ENCODE measurements at places on chromosomes 13 and 19.

DNA sequence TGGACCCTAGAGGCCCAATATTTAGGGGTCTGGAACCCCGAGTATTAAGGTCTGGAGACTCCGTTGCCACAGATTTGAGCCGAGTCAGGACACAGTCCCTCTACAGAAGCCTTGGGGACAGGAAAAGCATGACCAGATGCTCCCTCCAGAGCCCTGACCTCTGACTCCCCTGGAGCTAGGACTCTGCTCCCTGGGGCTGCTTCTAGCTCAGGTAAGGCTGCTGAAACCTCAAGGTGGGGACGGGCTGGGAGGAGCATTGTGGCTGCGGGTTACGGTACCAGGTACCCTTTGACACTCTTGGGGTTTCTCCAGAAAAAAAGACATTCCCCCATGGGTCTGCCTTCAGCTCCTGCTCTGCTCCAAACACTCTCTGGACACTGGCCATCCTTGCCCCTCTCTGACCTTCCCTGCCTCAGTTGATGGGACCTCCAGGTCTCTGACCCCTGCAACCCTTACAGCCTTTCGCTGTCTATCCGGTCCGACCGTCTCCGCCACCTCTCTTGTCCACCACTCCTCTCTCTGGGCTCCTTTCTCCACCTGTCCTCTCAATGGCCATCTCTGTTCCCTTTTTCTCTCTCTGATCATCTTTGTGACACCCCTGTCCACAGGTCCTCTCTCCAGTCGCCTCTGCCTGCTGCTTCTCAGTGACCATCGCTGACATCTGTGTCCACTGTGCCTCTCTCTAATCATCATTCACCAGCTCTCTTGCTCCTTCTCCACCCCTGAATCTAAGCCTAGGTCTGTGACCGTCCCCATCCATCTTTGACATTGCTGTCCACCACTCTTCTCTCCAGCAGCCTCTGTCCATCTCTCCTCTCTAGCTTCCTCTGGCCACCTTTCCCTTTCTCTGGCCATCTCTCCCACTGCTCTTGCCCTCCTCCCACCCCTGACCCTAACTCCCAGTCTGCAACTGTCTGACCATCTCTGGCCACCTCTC is 1.4 kb downstream of the LRFN3 start:
- DNase-seq = no peak

DNA sequence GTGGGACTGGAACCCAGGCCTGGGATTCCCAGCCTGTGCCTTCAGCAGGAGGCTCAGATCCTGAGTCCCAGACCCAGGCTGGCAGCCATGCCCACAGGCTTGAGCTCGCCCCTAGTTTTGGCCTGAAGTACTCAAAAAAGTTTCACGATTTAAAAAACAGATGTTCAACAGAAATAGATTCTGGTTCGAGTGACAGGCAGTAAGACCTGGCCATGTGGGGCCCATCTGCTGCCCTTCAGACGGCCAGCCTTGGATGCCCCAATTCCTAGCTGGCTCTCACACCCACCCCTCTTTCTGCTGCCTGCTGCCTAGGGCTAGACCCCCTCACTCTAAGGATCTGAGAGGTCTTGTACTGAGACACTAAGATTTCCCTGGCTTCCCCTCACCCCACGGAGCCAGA is 2.8 kb upstream of the DMPK start:
- no peak for DNase-seq

GRCh38 chr19:18214779-18215433 is 11.1 kb upstream of the RAB3A start:
- no peak for DNase-seq

- DNase-seq = no peak
Measured at GRCh38 chr13:105441051-105441750, 1094.3 kb downstream of the EFNB2 start.

GRCh38 chr13:80307401-80307987 is 33.4 kb downstream of the SPRY2 start:
- no peak for DNase-seq

DNA sequence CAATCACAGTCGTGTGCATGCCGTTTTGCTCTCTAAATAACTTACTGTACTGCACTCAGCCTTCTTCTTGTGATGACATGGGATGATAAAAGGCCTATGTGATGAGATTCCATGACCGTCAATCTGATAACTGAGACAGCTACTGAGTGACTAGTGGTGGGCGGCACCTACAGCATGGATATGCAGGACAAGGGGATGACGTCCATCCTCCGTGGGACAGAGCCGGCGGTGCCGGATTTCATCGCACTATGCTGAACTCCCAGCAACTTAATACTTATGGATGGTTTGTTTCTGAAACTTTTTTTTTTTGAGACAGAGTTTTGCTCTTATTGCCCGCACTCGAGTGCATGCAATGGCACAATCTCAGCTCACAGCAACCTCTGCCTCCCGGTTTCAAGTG is 146.8 kb upstream of the TSHZ3 start:
- no peak for DNase-seq

GRCh38 chr19:58054901-58055874 is 3.9 kb upstream of the ZNF135 start:
- no peak for DNase-seq

GRCh38 chr13:79404361-79404760 is 1.7 kb downstream of the RBM26 start:
- peak; percentile 41 for DNase-seq

GRCh38 chr13:65677906-65678305 is 1552.2 kb downstream of the PCDH9 start:
- DNase-seq = no peak

DNA sequence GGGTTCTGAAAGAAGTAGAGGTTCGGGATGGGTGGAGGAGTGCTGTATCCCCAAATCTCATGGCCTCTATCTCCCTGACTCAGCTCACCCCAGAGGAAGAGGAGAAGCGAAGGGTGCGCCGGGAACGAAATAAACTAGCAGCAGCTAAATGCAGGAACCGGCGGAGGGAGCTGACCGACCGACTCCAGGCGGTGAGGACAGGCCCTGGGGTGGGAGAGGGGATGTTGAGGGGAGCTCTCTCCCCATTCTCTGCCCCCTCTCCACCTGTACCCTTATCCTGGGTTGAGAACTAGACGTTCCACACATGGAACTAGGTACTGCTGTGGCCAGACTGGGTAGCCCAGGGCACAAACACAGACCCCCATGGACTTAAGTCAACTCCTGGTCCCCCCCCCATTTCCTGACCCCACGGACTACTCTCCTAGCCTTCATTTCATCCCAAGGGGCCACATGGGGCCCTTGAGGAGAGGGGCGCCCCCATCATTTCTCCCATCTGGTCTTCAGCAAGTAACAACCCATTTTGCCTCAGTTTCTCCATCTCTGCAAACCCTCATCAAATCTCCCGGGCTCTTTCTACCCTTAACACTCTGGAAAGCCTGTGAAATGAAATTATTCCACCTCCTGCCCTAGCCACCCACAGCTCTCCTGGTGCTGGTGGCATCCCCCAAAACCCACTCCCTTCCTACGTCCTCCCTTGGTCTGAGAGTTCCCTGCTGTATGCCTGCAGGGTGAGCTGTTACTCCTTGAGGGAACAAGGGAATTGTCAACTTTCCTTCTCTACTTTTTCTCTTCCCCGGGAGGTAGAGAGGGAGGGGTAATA is 3.5 kb downstream of the FOSB start:
- DNase-seq = peak; percentile 44

GRCh38 chr19:10832939-10833296 is 3.1 kb downstream of the TMED1 start:
- no peak for DNase-seq

DNA sequence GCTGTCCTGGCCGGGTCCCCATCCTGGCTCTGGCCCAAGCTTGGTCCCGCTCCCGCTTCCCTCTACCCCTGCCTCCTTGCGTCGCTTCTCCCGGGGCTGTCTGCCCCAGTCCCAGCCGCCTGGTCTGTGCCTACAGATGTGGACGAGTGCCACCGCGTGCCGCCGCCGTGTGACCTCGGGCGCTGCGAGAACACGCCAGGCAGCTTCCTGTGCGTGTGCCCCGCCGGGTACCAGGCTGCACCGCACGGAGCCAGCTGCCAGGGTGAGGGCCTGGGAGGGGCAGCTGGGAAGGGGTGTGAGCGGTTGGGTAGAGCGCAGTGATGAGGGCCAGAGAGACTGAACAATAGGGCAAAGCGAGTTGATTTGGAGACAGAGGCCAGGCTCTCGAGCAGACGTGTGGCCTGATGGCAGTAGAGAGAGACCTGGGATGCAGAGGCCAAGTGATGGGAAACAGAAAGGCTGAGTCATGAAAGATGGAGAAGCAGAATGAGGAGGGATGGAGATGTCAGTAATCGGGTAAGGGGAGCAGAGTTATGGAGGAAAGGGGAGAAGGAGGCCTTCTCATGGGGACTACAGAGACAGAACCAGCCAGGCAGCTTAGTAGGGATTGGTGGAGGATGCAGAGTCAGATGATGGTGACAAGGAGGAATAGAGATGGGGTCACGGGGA is 9.4 kb downstream of the LTBP4 start:
- DNase-seq = peak; percentile 31

GRCh38 chr13:58254943-58255342 is 623.4 kb downstream of the PCDH17 start:
- DNase-seq = no peak

GRCh38 chr19:39145180-39145953 is 19.8 kb downstream of the PAK4 start:
- DNase-seq = no peak
